ENCODE measurements at places on chromosomes 7 and 10.

DNA sequence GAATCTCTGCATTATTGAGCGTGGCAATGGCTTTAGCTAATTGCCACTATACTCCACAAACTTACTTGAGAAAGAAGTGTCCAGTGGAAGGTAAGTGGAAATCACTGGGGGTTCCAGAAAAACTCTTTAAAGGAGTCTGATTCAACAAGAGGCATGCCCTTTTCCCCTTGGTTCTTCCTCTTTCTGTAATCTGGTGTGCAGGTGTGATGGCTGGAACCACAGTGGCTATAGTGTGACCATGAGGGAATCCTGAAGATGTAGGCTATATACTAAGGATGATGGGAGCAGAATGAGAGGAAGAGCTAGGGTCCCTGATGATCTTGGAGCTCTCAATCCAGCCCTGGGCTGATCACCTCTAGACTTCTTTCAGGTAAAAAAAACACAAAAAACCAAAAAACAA, 2.0 kb upstream of the CLEC2L start:
- DNase-seq, result no peak

- DNase-seq, result no peak
Observed at GRCh38 chr10:60388116-60388625, 1.5 kb downstream of the ANK3 start.

DNA sequence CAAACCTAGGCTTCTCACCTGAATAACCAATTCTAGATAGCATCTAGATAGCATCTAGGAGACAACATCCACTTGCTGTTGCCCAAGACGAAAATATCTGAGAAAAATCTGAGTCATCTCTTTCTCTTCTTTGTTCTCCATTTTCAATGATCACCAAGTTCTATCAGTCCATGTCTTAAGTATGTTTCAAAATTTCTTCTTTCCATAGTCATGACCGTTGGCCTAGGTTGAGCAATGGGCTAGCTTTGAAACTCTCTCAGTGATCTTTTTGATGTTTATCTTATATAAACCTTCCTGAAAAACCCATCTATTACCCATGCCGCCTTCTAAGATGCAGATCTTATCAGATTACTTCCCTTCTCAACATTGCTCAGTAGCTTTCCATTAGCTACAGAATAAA, 23.4 kb upstream of the CASD1 start:
- DNase-seq, result no peak

GRCh38 chr10:130899856-130900255, 411.7 kb downstream of the TCERG1L start:
- DNase-seq, result no peak

DNA sequence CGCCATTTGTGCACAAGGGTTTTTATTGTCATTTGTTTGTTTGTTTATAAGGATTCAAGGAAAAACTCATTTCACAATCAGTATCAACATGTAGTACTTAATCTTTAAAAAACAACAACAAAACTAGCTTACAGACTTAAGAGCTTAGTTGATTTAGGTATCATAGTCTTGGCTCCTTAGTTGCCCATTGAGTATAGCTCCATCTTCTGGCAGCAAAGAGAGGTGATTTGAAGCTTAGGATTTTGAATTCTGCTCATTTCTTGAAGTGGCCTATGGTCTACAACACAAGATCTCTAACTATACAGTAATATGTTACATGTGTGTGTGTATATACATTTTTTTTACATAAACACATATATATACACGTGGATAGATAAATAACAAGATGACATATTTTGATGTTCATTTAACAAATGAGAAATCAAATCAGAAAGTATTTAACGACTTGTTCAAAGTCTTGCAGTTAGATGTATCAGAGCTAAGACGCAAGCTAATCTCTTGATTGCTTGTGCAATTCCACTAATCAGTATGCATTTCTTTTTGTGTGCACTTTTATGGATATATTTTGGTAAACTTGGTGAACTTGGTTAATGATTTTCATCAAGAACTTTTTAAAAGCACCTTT, 307.3 kb downstream of the CAMK1D start:
- DNase-seq, result no peak

GRCh38 chr7:100781255-100781654, 46.1 kb downstream of the EPHB4 start:
- no peak for DNase-seq

GRCh38 chr7:133550811-133551210, 297.9 kb downstream of the EXOC4 start:
- DNase-seq, result no peak

DNA sequence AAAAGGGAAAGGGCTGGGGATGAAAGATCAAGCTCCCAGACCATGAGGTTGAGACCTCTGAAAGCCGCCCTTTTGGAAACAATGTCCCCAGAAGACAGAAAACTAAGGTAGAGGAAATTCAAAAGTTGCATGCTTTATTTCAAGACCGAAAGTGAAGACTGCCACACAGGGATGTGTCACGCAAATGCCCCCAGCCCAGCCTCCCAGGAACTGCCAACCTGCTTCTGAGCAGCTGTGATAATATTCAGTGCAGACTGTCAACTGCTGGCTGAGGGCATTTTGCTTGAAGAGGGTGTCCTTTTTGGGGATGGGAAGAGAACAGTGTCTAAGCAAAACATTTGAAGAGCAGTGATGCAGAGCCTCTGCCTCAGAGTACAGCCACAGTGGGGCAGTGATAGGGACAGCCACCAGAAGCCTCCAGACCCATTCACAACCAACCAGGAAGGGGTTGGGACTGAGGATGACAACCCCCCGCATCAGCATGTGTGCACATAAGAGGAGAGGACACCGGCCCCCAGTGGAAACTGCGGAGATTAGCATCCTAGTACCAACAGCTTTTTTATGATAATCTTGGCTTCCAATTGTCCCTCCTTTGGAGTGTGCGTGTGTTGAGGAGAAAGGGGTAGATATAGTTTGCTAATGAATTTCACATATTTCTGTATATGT, 34.7 kb upstream of the NFE2L3 start:
- DNase-seq, result no peak

GRCh38 chr7:44305564-44306507, 19.6 kb downstream of the CAMK2B start:
- DNase-seq, result no peak

DNA sequence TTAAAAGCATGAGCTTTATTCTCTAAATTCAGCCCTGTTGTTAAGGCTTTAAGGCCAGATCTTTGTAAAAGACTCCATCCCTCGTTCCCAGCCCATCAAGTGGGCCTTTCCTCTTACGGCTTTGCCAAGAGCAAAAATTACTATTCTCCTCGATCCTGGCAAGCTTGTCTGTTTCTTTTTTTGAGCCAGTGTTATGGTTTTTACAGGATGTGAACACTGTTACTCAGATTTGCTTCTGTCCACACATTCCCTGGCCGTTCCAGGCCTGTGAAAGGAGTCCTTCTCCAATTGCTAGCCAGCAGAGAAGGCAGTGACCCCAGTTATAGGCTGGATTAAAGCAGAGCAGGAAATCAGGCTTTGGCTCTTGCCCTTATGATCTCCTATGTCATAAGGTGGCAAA, 47.0 kb upstream of the EPC1 start:
- DNase-seq, result no peak

DNA sequence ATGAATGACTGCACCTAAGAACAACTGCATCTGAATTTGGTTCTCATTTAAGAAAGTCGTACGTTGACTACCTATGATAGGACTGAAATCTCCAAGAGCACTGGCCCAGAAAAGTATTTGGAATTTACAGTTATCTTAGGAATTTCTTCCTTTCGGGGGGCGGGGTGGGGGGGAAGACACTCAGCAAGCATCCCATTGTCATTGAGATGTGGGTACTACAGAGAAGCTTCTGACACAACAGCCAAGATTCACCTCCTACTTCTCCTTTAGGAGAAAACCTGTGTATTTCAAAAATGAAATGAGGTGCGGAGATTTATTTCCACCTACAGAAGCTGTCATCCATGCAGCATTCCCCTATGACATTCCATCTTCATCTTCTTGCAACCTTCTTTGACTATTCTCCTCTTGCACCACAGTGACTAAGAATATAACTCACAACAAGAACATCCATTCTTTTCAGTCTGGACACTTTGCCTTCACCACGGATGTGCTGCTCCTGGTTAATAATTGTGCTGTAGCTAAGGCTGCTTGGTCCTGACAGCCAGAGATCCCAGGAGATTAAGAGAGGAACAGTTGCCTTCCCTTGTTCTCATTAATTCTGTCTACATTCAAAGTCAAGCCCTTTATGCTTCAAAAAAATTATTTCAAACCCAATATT, 98.4 kb upstream of the FRMD4A start:
- no peak for DNase-seq

- no peak for DNase-seq
Observed at GRCh38 chr10:71638064-71638821, 81.3 kb downstream of the C10orf105 start.

DNA sequence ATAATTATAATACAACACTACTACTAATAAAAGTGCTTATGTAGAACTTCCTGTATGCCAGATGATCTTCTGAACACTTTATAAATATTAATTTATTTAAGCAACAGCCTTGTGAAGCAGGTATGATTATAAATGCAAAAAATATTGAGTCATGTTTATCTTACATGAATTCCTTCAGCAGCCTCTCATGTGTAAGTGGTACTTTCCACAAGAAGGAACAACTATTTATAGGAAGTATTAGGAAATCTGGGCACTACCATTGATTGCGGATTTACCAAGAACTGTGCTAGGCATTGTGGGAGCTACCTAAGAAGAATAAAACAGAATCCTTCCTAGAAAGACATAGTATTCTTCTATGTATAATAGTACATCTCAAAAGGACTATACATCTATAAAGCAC, 10.7 kb upstream of the STEAP4 start:
- no peak for DNase-seq

- no peak for DNase-seq
Observed at GRCh38 chr10:37703833-37704382, 153.5 kb downstream of the ZNF248 start.

GRCh38 chr7:18117482-18117881, 89.8 kb upstream of the PRPS1L1 start:
- no peak for DNase-seq

DNA sequence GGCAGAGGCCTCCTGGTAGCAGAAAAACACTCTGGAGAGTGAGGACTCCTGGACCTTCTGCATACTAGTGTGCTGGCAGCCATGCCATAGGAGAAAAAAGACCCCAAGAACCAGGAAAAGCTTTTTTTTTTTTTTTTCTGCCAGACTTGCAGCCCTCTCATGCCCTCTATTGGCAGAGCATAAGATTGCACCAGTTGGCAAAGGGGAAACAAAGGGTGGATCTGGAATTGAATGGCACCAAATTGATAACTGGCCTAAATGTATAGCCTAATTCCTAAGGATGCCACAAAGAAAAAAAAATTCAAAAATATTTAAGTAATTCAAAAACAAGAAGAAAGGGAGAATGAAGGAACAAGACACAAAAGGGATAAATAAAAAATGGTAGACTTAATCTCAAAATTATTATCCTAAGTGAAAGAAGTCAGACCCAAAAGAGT, 112.5 kb upstream of the GHITM start:
- no peak for DNase-seq

DNA sequence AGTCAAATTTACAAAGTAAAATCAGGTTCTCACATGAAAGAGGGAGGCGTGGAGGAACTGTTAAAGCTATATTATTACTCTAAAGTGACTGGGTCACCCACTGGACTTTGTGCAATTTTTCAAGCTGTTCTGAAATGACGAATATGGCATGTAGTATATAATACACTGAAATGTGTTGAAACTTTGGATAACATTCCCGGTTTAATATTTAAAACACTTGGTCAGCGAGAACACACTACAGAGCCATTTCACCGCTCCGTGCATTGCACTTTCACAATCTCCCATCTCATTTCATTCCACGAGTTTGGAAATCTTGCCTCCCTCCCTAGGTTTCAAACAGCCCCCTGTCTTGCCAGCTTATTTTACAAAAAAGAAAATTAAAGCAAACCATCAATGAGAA, 337.9 kb downstream of the WDR11 start:
- DNase-seq, result no peak

DNA sequence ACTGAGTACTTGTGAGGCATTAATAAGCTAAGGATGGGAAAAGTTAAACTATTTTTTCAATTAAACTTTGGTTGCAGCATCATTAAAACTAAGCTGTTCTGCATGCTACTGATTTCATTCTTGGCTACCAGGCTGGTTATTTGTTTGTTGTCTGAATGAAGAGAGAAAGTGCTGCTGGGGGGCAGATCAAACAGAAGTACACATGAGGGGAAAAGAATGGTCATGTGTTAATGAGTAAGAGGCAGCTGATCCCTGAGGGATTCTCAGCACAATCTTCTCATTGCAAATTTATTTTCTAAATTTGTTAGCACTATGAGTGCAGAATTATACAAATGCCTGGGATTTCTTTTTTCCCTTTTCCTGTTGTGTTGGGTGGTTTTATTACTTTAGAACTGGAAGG, 213.2 kb upstream of the HPS1 start:
- no peak for DNase-seq

DNA sequence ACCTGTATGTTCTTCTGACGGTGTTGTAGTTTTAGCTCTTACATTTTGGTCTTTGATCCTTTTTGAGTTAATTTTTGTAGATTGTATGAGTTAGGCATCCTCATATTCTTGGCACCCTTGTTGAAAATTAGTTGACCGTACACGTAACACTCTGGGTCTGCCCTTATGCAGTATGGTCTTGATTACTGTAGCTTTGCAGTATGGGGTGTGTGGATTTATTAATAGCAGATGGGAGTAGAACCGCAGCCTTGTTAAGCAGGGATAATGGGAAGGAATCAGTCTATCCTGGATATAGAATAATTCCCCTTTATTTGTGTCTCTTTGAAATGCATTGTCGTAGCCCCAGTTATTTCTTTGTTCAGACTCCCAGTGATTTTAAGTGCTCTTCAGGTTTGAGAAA, 95.5 kb downstream of the UBE3C start:
- no peak for DNase-seq

DNA sequence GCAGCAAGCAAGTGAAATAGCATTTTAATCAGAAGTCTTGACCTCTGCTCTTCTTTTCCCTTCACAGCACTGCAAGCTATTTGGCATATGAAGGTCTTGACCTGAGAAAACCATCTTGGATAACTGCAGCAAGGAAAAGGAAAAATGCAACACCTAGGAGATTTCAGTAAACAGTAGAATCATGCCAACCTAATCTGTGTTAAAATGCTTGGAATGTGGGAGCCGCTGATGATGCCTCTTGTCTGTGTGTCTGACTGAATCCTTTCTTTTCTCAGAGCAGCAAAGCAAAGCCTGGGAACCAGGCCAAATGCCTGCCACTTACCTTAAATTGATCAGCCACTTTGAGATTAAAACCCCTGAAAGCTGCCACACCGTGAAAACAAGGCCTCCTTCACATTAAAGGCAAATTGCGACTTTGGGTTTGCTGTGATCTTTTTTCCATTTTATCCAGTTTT, 80.4 kb upstream of the CDK6 start:
- no peak for DNase-seq
